AG04450 (cell line): ENCODE measurements at places on chromosomes 6 and 20. TPM values are rescaled to one million over a fixed set of nuclear protein-coding genes. Genes with fewer than 3 reads are reported as not detected.

TP53TG5 gene
- not detected in 2 replicates for polyA plus RNA-seq

MYH7B gene
- polyA plus RNA-seq: 0.02 and 0.20 TPM in 2 replicates

STMN3 gene
- 21.8 and 26.9 TPM in 2 replicates for polyA plus RNA-seq

ANKEF1 gene
- 0.71 and 0.78 TPM in 2 replicates for polyA plus RNA-seq

PTCRA gene
- polyA plus RNA-seq: not detected in 2 replicates

CST4 gene
- polyA plus RNA-seq: not detected in 2 replicates

RPP40 gene
- polyA plus RNA-seq: 7.6 and 8.2 TPM in 2 replicates

CAP2 gene
- 56.0 and 74.4 TPM in 2 replicates for polyA plus RNA-seq

TRIM15 gene
- not detected in 2 replicates for polyA plus RNA-seq

GFOD1 gene
- polyA plus RNA-seq: 2.7 and 3.0 TPM in 2 replicates

TXLNB gene
- polyA plus RNA-seq: 0.88 and 1.3 TPM in 2 replicates

SCRT2 gene
- not detected in 2 replicates for polyA plus RNA-seq

ADGB gene
- not detected in 2 replicates for polyA plus RNA-seq

SGK2 gene
- 0.12 and 0.16 TPM in 2 replicates for polyA plus RNA-seq

C20orf141 gene
- polyA plus RNA-seq: not detected in 2 replicates

PACSIN1 gene
- 0.04 TPM in 1 of 2 replicates, not detected in the other for polyA plus RNA-seq

CLPSL1 gene
- not detected in 2 replicates for polyA plus RNA-seq

TFAP2B gene
- polyA plus RNA-seq: not detected in 2 replicates

SLC2A10 gene
- polyA plus RNA-seq: 35.5 and 36.9 TPM in 2 replicates

SLX4IP gene
- polyA plus RNA-seq: 2.1 and 2.8 TPM in 2 replicates

NINL gene
- polyA plus RNA-seq: 7.8 and 10.4 TPM in 2 replicates

PREP gene
- polyA plus RNA-seq: 16.4 and 21.2 TPM in 2 replicates

SLC17A9 gene
- 2.2 TPM in 2 replicates for polyA plus RNA-seq

PROKR2 gene
- polyA plus RNA-seq: not detected in 2 replicates

PLA2G7 gene
- polyA plus RNA-seq: not detected in 2 replicates

CLIC5 gene
- polyA plus RNA-seq: not detected in 2 replicates

CSE1L gene
- polyA plus RNA-seq: 41.0 and 49.3 TPM in 2 replicates

RSPO3 gene
- polyA plus RNA-seq: not detected in 2 replicates

C6orf89 gene
- 59.7 and 60.4 TPM in 2 replicates for polyA plus RNA-seq

PPP1R16B gene
- polyA plus RNA-seq: not detected in 2 replicates

BMP5 gene
- 0.26 and 0.63 TPM in 2 replicates for polyA plus RNA-seq

ZC2HC1B gene
- not detected in 2 replicates for polyA plus RNA-seq

SRMS gene
- polyA plus RNA-seq: not detected in 2 replicates

FAM83B gene
- polyA plus RNA-seq: 0.05 and 0.09 TPM in 2 replicates

AGPAT4 gene
- polyA plus RNA-seq: 7.8 and 10.0 TPM in 2 replicates

BPIFB3 gene
- not detected in 2 replicates for polyA plus RNA-seq

HCRTR2 gene
- polyA plus RNA-seq: not detected in 2 replicates

SPATA2 gene
- 4.3 and 4.7 TPM in 2 replicates for polyA plus RNA-seq

ALDH5A1 gene
- 0.11 and 0.35 TPM in 2 replicates for polyA plus RNA-seq

ATP6V1G2 gene
- polyA plus RNA-seq: 12.5 and 14.6 TPM in 2 replicates

EYS gene
- 0.14 TPM in 1 of 2 replicates, not detected in the other for polyA plus RNA-seq

PRRT1 gene
- polyA plus RNA-seq: 0.27 and 0.47 TPM in 2 replicates

BPI gene
- 0.04 and 0.12 TPM in 2 replicates for polyA plus RNA-seq

IMPG1 gene
- 0.15 TPM in 1 of 2 replicates, not detected in the other for polyA plus RNA-seq

NRN1 gene
- not detected in 2 replicates for polyA plus RNA-seq

PTK6 gene
- polyA plus RNA-seq: 0.02 TPM in 1 of 2 replicates, not detected in the other

ZNF311 gene
- polyA plus RNA-seq: 0.63 and 0.77 TPM in 2 replicates

EFCAB8 gene
- not detected in 2 replicates for polyA plus RNA-seq

FAM83C gene
- not detected in 2 replicates for polyA plus RNA-seq

SIRPB1 gene
- not detected in 2 replicates for polyA plus RNA-seq

ZNF334 gene
- polyA plus RNA-seq: 3.3 and 4.0 TPM in 2 replicates

MCCD1 gene
- polyA plus RNA-seq: not detected in 2 replicates

SMLR1 gene
- polyA plus RNA-seq: not detected in 2 replicates

LAMA2 gene
- polyA plus RNA-seq: 33.0 TPM in 2 replicates

R3HDML gene
- polyA plus RNA-seq: not detected in 2 replicates

MCM3 gene
- 28.4 and 33.6 TPM in 2 replicates for polyA plus RNA-seq

DDX43 gene
- 0.21 and 0.37 TPM in 2 replicates for polyA plus RNA-seq

THEMIS gene
- polyA plus RNA-seq: not detected in 2 replicates
